ENCODE measurements at places on chromosomes 4 and X. TPM values are rescaled to one million over a fixed set of nuclear protein-coding genes. Genes with fewer than 3 reads are reported as not detected.

DNA sequence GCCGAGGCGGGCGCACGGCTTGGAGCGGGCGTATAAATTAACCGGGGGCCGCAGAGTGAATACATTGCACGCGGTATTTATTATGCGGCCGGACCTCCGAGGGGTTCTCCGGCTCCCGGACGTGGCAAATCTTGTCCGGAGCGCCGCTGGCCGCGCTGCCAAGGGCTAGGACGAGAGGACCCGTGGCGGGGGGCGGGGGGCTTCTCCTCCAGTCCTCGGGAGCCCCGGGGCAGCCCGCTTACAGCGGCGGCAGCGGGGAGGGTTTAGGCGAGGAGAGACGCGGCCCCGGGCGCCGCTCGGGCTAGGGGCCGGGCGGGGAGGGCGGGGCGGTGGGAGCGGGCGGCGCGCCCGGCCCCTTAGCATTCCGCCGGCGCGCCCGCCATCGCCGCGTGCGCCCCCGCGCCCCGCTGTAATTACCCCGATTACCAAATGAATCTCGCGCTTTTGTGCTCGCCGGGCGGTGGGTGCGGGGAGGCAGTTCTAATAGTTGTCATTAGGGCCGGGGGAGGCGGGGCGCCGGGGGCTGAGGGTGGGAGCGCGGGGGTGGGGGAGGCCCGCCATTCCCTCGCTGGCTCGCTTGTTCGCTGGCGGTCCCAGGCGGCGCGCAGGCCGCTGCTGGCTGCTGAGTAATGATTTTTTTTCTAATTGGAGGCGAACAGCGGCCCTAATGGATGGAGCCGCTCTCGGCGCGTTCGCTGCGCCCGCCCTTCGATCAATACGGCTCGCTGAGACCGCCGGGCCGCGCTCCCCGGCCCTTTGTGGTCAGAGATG lies 276.6 kb downstream of the BCOR start:
- DNase-seq: no peak

GRCh38 chr4:67288964-67289363 lies 256.3 kb downstream of the CENPC start:
- peak; percentile 51 for DNase-seq

GSPT2 gene
- not detected for total RNA-seq

GRCh38 chr4:120352739-120353138 lies 286.1 kb upstream of the MAD2L1 start:
- no peak for DNase-seq

- DNase-seq: no peak
These were observed 876.0 kb downstream of the FSTL5 start for GRCh38 chr4:161287678-161288352.

Data from MCF 10A (cell line).